PC-9 (cell line): ENCODE measurements at places on chromosomes 1 and 21. TPM values are rescaled to one million over a fixed set of nuclear protein-coding genes. Genes with fewer than 3 reads are reported as not detected.

The FNDC5 gene
- total RNA-seq: not detected in 2 replicates

DNA sequence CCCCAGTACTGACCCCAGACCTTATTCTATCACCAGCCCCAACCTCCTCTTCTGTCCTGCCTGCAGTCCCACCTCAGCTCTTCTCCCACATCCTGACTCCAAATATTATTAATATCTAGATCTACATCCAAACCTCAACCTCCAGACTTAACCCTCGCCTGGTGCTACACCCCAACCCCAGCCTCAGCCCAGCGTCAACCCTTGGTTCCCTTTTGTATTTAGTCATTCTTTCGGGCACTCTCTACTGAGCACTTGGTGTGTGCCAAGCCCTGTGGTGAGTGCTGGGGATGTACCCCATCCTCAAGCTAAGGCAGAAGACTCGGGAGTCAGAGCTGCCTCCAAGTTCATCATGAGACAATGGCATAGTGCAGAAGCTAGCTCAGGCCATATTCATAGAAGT, 1.1 kb downstream of the SHISAL2A start:
- H3K27ac ChIP-seq: no peak overlapping the region
- peaks cover 9% of the 10 kb centered on the region for H3K4me1 ChIP-seq
- no peak overlapping the region for H3K4me3 ChIP-seq

The SERTAD4 gene
- total RNA-seq: 12.9 and 22.6 TPM in 2 replicates

DNA sequence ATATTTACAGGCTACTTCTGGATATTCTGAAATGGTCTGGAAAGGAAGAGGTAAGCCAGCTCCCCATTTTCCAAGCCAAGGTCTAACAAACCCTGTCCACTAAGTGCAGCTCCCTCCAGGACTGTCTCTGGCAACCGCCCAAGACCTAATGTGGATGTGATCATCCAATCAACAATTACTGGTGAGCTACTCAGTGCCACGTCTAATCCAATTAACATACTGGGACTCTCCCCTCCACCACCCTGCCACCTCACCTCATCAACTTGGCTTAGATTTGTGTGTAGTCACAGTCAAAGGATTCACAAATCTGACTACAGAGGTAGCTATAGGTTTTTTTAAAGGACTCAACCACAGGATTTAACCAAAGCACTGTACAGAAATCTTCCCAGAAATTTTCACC, 25.4 kb upstream of the S100A7 start:
- H3K36me3 ChIP-seq: no peaks in the 10 kb centered on the region
- peaks cover 22% of the 10 kb centered on the region for H3K4me1 ChIP-seq
- no peak for DNase-seq
- H3K4me3 ChIP-seq: no peak overlapping the region
- no peak overlapping the region for H3K27ac ChIP-seq

The PIAS3 gene
- 44.3 and 57.8 TPM in 2 replicates for total RNA-seq
